Stimulated activated CD4-positive, alpha-beta T cell treated with anti-CD3 and anti-CD28 coated beads, Interleukin-4, amount 100 ng/mL, for 1 hour (primary cell): ENCODE measurements at places on chromosomes 2 and 18.
A peak's percentile ranks its signal among the peaks of the same experiment; 100 is the strongest.

DNA sequence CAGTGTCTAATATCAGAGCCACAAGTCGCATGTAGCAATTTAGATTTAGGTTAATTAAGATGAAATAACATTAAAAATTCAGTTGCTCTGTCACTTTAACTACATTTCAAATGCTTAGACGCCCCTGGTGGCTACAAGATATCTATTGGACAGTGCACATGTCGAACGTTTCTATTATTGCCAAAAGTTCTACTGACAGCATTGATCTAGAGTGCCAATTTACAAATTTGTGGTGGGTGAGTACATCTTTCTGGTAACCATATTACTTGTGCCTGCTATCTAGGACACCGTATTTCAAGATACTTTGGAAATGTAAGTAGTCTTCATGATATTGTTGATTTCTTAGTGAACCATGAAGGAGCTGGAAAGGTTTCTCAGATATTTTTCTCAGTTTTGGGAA is 20.2 kb downstream of the PIK3C3 start:
- DNase-seq = no peak

- DNase-seq = no peak
These were observed 223.7 kb upstream of the RBBP8 start for GRCh38 chr18:22709288-22710060.

DNA sequence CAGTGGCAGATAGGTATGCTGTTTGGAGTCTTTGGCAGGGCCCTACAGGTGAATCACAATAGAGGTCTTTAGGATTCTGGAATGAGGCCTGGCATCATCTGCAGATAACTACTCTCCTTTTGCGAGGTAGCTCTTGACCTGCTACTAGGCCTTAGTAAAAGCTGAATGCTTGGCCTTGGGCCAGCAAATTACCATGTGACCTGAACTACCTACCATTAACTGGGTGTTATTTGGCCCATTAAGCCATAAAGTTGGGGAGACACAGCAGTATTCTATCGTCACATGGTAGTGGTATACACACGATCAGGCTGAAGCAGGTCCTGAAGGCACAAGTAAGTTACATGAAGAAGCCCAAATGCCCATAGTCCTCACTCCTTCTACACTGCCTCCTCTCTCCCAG is 178.2 kb downstream of the PPP1R1C start:
- DNase-seq = no peak

DNA sequence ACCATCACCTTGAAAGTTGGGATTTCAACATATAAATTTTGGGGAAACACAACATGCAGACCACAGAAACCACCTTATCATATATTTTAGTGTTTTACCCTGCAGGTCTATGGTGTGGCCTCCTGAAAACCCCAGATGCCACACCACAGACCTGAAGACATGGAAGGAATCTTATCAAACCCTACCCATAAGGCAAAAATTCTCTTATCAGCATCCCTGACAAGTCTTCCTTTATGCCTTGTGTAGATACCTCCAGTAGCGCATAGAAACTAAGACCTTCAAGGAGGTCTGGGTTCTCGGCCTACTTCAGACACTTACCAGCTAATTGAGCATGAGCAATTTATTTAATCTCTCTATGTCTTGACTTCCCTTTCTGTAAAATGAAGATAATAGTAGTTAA is 59.1 kb upstream of the SLC14A2 start:
- no peak for DNase-seq

DNA sequence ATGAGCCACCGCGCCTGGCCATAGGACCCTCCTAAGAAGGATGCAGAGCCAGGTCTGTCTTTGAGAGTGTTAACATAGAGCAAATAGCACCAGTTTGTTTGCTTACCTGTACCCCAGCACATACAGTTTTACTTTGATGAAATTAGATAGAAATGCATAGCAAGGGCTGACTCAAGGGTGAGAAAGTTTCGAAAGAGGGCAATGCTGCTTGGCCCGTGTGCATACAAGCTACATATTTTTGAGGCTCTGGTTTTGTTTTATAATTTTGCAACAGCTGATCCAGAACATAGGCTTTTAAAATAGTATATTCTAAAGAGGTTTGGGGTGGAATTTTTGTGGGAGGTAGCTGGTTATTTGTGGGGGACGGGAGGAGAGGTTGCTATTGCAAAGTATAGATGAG is 151.7 kb downstream of the MCFD2 start:
- no peak for DNase-seq

GRCh38 chr2:239827523-239827890 is 197.6 kb downstream of the NDUFA10 start:
- no peak for DNase-seq

DNA sequence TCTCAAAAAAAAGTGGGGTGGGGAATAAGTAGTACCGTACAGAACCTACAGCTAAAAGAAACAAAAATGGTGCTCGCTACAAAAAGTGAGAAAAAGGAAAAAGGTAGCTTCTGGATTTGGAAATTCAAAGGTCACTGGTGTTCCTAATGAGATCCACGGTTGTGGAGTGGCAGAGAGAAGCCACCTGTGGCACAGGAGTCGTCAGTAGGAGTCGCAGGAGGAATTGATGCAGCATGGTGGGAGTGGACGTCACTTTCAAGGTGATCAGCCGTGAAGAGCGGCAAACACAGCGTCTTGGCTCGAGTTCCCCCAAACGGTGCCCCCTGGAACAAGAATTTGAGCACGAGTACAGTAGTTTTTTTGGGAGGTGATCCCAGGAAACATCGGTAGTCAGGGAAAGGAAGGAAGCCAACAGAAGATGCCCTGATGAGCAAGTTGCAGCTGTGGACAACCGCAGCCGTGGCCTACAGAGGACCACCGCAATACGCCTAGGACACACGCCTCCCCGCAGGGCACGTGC is 1.4 kb upstream of the TTL start:
- peak; percentile 8 for DNase-seq

GRCh38 chr2:208096080-208096479 is 28.2 kb downstream of the CRYGD start:
- no peak for DNase-seq

DNA sequence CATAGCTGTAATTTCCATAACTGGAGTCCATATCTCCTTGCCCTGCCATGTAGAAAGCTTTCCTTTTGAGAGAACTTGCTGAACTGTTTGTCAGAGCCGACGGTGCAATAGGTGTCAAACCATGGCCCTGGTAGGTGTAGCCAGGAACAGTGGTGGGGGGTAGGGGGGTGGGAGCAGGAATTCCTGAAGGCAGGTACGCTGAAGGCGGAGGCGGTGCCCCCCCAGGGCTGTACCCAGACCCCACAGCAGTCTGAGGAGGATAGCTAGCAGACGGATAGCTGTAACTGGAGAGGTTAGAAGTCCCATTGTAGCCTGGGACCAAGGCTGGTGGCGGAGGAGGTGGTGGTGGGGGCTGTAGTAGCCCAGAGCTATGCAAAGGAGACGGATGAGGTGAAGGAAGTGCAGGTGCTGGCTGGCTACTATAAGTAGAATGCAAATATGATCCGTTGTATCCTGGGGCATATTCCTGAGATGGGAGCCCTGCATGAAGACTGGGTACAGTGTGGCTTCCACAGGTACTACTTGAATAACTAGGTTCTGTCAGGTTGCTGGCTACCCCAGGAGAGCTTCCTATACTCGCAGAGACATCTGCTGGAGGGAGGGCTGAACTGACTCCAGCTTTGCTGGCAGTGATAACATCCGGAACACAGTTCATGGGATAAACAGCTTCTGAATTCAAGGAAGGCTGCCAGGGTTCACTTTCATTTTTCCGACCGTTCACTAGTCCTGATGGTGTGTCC is 124.8 kb downstream of the FIGN start:
- DNase-seq = no peak

DNA sequence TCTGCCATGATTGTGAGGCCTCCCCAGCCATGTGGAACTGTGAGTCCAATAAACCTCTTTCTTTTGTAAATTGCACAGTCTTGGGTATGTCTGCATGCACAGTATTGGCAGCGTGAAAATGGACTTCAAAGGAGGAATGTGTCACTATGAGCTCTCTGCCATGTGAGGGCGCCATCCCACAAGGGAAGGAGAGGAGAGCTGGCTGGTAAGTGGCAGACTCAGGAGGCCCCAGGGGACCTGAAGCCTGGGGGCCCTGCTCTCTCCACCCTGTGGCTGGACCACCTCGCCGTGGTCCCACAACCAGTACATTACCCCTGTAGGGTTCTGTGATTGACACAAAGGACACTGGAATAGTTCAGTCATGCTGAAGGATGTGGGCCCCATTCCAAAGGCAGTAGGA is 122.1 kb downstream of the RPIA start:
- DNase-seq = no peak

DNA sequence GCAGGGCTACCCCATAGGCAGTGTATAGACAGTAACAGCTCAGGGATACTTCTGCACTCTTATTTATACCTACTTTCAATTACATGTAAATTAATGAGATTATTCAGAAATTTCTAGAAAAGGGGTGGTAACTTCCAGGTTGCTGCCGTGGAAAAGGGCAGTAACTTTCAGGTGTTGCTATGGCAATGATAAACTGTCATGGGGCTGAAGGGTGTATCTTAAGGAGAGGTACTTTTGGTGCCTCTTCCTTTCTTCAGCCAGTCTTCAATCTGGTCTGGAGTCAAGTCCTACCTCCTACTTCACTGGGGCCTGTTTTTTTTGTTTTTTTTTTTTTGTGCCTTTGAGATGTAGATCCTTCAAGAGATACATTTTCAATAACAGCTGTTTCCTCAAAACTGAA is 35.2 kb upstream of the DNAJC10 start:
- no peak for DNase-seq

GRCh38 chr2:101704816-101705578 is 7.5 kb downstream of the MAP4K4 start:
- DNase-seq = no peak

DNA sequence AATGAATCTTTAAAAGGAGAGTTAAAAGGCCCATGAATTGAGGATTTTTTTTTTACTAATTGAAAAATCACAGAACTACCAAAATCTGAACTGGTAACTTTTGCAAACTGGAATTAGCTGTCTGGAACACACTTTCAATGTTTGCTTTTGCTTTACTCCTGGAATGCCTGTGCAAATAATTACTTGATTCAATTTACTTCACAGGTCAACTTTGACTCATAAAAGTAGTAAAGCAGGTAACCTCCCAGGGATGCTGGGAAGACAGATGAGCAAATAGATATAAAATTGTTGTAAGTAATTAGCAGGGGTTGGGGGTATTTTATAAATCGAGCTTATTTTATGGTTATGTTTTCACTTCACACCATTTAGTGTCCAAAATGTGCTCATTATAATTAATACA is 398.3 kb upstream of the HNRNPA3 start:
- DNase-seq = no peak

- DNase-seq = no peak
These were observed 1537.7 kb downstream of the LRP1B start for GRCh38 chr2:140593132-140593531.

GRCh38 chr2:204583773-204584172 is 38.5 kb downstream of the PARD3B start:
- no peak for DNase-seq

GRCh38 chr2:232668805-232669444 is 28.2 kb upstream of the GIGYF2 start:
- no peak for DNase-seq

DNA sequence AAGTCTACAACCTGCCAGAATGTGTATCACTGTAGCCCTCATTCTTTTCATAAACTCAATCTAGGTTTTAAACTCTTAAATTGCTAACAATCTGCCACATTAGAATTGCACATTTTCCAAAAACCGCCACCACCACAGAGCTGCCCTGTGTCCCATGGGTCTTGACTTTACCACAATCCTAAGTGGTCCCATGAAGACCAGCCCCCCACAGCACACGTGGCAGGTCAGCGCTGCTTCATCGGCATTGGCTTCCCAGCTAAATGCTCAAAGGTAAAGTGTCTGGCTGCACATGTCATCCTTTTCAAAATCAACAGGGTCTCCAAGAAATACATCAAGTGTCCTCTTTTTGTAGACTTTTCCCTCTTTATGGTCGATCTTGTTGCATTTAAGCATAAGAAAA is 2.4 kb downstream of the TBC1D8 start:
- no peak for DNase-seq

DNA sequence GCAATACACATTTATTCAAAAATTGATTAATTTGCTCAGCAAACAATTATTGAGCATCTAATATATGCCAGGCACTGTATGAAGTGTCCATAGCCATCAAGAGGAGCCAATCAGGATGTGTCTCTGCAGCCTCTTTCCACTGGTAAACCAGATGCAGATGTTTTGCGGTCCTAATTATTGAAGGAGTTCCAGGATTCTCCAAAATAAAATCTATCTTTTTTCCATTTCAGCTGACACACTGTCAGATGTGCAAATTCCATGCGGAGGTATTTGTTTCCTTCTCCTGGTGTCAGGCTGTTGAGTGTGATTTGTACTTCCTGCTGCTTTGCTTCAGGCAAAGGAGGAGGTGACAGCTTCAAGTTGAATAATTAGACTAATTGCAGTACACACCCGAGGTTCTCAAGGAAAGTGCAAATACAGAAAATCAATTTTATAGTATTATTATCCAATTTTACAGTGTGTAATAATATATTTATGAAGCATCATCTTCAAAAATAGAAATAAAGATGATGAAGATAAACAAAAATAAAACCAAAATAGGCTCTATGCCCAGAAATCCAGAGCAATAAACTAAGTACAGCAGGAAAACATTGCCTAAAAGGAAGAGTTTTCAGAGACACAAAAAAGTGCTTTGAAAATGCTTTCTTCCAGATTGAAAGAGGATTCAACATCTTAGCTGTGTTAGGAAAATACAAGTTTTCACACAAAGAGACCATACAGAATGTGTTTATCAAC is 1352.9 kb upstream of the CHAC2 start:
- DNase-seq = no peak

DNA sequence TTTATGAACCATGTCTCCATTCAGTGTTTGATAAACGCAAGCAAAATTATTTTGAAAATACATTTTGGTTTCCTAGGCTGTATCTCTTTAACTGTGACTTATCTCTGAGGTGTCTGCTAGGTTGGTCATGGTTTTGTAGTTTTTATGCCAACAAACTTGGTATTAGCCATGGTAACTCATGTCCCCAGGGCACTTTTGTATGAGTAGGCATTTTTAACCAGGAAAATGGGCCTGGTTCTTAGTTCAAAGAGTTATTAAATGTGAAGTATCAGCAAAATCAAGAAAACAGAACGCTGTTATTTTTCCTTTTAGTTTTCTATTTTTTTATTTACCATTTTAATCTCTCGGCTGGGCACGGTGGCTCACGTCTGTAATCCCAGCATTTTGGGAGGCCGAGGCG is 179.3 kb upstream of the LHCGR start:
- no peak for DNase-seq

- peak; percentile 21 for DNase-seq
These were observed 28.8 kb upstream of the WDR75 start for GRCh38 chr2:189412330-189412953.

GRCh38 chr2:204133476-204133875 is 196.9 kb downstream of the ICOS start:
- no peak for DNase-seq

GRCh38 chr2:126644630-126645191 is 11.2 kb upstream of the GYPC start:
- no peak for DNase-seq

DNA sequence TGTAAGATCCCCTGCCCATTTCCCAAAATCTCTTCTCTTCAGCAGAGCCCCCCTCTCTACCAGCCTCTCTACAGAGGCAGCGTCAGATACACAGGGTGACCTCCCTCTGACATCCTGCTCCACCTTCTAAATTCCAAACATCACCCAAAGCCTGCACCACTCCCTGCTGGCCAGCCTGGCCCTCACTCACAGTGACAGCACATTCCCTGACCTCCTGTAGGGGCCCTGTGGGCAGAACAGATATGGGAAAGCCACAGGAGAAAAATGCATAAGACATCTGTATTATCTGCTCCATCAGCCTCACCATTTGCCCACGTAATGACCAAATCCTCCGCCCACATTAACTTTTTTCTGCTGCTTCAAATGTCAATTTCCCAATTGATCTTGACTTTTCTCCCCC is 40.6 kb downstream of the TRABD2A start:
- DNase-seq = no peak

GRCh38 chr2:17795309-17795708 is 21.0 kb upstream of the MSGN1 start:
- DNase-seq = no peak
